ENCODE measurements at places on chromosomes 11 and 22.

DNA sequence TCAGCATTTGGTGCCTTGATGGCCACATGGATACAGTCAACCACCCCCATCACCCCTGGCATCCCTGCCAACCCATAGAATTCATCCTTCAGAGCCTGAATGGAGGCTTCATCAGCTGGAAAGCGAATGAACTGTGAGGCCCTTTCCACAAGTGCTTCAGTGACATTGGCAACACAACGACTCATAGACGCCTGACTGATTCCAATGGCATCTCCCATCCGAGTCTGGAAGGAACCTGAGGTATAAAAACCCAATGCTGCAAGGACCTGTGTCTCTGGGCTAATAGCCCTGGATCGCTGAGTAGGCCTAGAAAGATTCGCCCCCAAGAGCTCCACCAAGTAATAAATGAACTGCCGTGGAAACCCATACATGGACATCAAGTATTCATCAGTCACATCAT lies 1.3 kb downstream of the HARBI1 start:
- no peak for DNase-seq

- no peak for DNase-seq
Observed at GRCh38 chr11:46504817-46505613, 88.8 kb downstream of the AMBRA1 start.

GRCh38 chr11:134763030-134763388 lies 351.0 kb upstream of the B3GAT1 start:
- DNase-seq: no peak

DNA sequence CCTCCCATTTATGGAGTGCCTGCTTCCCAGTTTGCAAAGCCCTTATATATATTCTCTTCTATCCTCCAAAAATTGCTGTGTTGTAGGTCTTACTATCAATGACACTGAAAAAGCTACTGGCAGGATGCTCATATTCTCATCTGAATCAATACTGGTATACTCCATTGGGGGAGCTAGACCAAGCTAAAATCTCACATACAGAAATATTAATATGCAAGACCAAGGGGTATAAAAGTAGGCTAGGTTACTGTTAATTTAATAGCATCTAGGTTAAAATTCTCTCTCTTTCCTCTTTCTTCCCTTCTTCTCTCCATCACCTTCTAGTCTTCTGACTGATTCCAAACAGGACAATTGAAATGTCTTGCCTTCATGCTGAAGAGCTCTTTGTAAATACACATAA lies 17.1 kb upstream of the BDNF start:
- DNase-seq: no peak

DNA sequence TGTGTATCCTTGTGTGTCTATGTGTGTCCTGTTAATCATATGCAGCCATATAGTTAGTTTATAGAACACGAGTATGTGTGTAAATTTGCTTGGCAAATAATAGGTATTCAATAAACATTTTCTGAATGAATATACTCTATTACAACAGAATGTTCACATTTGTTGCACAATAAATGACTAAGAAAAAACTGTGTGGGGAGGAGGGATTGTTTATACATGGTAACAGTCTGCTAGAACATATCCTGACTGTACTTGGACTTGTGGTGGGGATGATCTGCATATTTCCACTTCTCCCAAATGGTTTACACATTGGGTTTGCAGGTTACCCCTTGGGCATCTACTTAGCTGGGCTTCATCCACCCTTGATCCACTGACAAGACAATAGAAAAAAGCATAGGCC lies 194.6 kb downstream of the INSC start:
- DNase-seq: no peak

DNA sequence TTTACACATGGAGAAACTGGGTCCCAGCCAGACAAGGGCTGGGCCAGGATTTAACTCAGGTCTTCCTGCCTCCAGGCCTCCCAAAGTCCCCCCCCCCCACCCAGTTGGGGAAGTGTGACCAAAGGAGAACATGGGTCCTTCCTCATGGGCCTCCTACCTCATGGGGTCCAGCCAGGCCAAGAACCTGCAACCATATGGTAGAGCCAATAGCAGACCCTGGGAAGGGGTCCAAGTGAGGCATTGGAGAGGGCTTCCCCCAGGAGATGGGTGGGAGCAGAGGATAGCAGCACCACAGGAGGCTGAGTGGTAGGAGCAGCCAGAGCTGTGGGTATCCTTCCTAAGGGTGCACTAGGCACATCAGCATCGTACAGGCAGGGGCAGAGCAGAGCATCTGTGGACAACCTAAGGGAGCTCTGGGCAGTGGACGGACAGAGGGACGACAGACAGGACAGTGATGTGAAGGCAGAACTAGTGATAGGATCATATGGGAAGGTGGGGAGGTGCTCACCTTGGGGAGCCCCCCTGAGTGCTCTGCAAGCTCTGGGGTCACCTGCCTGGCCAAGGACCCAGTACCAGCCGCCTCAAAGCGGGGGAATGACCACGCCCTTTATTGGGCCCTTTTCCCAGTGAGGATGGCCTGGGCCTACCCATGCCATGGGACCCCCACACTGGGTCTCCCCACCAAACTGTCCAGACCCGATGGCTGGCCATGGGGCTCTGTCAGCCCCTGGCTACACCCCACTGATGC lies 4.5 kb downstream of the ARVCF start:
- DNase-seq: no peak

- DNase-seq: peak; percentile 21
Observed at GRCh38 chr22:30969532-30970355, 679 bp downstream of the TUG1 start.

GRCh38 chr22:34950489-34950888 lies 115.5 kb upstream of the ISX start:
- no peak for DNase-seq

GRCh38 chr22:37467391-37467955 lies 18.7 kb downstream of the MFNG start:
- DNase-seq: no peak

- no peak for DNase-seq
Observed at GRCh38 chr11:66847461-66848232, 4.4 kb downstream of the RCE1 start.

DNA sequence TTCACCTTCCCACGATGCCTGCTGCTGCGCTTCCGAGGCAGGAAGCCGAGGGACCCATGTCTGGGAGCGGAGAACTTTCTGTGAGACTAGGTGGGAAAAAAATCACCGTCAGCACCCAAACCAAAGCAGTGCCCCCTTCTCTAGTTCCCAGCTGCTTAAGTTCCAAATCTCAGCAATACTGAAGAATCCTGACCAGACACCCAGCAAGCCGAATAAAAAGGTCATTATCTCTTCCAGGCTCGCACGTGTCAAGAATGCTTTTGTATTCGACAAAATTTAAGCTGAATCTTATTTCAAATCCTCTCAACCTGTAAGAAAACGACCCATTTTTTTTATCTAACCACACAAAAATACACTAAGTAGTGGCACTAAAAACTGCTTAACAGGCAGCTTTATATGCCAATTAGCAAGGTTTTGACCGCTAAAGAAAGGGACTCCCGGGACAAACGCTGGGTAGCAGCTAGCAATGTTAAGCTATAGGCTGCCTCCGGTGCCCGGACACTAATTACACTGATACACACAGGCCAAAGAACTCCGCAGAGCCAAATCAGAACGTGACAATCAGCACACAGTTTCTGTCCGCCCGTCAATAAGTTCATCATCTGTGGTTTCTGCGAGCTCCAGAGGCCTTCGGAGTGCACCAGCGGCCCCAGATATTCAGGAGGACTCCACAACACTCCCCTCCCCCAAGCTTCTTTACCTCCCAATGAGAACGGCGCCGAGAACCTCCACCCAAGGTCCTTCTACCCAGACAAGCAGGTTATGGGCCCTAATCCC lies 728 bp downstream of the RPL3 start:
- no peak for DNase-seq

GRCh38 chr22:24153959-24154358 lies 27.3 kb upstream of the SUSD2 start:
- no peak for DNase-seq

DNA sequence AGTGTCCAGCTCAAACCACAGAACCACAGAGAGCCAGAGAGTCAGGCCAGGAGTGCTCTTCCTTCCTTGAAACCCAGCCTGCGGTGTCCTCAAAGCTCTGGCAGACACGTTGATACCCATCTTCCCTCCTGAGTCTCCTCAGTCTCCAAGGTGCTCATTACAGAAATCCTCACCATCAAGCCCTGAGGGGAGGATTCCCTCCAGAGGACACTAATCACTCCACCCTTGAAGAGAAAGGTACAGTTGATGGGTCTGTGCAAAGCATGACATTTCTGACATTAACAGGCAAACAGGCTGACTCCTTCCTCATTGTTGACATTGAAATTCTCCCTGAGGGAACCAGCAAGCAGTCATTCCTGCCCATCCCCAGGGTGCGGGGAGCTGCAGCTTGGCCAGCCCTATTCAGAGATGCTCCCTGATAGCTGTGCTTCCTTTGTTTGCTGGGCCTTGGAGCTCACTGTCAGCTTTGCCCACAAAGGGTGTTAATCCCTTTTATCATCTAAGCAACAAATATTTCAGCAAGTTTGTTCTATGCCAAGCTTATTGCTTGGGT lies 101.7 kb upstream of the CSNK2A3 start:
- DNase-seq: no peak

- no peak for DNase-seq
Observed at GRCh38 chr11:43738600-43739409, 58.3 kb downstream of the HSD17B12 start.

DNA sequence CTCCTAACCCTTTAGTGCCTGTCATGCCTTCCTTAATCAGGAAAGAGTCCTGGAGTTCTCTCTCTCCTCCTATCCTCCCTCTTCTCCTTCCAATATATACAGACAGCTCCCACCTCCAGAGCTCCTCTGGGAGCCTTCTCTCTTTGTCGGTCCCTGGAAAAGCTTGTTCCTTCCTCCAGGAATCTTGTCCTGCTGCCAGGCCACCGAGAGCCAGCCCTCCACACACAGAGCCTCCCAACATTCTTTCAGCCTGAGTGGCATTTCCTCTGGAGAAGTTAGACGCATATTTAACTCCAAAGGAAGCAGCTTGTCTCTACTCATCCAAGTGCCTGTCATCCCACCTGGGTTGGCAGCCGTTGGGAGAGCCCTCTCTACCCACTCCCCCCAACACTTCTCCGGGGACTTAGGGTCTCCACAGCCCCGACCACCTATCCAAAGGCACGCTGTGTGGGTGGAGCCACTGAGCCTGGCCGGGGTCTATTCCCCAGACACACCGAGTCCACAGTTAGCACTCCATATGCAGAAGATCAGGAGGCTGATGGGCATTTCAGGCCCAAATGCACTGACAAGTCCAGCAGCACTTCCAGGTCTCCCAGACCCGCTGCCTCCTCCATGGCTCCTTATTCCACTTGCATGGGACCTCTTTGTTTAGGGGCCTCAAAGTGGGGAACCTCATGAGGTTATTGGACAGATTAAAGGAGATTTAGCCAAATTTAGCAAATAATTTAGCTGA lies 31.1 kb downstream of the DKK3 start:
- DNase-seq: peak; percentile 84

DNA sequence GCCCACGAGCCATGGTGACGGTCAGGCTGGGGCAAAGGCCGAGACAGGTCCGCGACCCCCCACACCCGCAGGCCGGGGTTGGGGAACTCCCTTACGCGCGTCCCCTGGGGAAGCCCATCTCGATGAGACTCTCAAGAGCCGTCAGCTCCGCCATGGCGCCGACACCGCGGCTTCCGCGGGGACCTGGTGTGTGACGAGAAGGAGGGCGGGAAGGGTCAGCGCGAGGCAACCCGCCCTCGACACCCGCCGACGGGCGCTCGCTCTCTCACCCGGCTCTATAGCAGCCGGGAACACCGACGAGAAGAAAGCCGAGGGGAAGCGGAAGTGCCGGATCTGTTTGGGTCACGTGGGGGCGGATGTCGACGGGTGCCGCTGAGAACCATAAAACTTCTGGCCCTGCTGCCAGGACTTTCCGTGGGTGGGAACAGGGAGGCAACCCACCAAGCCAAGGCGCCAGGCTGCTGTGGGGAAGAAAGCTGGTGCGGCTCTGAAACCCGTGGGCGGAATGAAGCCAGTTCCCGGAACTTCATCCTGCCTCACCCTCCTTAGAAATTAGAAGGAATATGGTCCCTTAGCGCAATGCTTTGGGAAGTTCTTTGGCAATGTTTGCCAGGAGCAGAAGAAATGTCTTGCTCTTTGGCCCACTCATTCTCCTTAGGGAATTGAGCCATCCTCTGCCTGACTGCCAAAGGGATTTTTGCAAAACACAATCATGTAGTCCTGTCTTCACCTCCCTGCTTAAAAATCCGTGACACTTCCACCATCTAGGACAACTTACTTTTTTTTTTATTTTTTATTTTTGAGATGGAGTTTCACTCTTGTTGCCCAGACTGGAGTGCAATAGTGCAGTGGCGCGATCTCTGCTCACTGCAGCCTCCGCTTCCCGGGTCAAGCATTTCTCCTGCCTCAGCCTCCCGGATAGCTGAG lies at the start of gene UBXN1:
Gene UBXN1, minus strand, starts transcription at position 304 of the 927 bp plus-strand sequence. Its CDS starts 150 bp downstream, at position 154.
- DNase-seq: peak; percentile 90

- DNase-seq: no peak
Observed at GRCh38 chr22:43150731-43151206, 590 bp upstream of the TSPO start.

GRCh38 chr11:130209954-130210854 lies 50.6 kb downstream of the ST14 start:
- peak; percentile 13 for DNase-seq

- DNase-seq: no peak
Observed at GRCh38 chr11:2725368-2726300, 25.8 kb upstream of the KCNQ1OT1 start.

- no peak for DNase-seq
Observed at GRCh38 chr11:10709299-10710086, 15.9 kb upstream of the IRAG1 start.

DNA sequence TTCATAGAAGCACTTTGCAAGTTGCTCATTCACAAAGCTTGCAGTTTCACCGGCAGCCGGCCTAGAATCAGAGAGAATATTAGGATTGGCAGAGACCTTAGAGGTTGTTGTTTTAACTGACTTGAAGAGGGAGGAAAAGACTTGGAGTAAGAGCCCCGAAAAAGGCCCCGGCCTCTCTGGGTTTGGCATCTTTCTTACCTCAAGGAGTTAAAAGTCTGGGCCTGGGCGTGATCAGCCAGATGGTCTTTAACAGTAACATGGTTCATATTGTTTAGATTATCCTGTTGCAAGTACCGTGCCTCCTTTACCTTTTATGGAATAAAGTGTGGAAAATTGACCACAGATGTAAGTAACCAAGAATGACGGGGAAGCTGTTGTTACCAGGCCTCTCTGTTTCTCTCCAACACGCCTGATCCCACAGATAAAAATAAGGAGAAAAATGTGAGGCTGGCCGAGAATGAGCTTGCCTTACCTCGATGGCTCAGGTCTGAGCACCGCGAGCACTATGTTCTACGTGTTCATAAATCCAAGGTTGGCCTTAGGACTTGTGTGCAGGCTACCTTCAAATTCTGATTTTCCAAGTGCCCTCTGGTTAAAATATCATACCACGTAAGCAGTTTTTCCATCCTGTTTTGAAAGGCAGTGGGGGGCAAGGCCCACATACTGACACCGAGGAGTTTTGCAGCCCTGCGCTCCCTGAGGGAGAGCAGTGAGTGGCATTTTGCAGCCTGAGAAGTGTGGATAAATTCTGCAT lies 56.4 kb downstream of the PARVA start:
- no peak for DNase-seq

Measured in 8988T (cell line).